ENCODE measurements at places on chromosomes 12 and 14.

DNA sequence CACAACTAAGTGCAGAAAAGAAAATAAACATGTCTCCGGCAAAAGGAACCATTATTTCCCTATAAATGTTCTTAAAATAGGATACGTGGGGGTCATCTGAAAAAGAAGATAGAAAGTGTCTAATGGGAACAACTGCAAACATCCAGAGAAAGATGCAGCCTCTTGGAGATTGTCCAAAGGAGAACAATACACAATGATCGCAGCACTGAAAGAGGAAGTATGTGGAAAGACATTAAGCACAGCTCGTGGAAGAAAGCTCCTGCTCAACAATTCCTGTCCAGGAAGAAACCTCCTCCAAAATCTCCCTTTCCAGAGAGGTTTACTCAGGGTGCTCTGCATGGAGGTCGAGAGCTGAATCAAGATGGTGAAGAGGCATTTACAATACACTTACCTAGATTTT is 2.5 kb upstream of the LALBA start:
- DNase-seq = no peak

DNA sequence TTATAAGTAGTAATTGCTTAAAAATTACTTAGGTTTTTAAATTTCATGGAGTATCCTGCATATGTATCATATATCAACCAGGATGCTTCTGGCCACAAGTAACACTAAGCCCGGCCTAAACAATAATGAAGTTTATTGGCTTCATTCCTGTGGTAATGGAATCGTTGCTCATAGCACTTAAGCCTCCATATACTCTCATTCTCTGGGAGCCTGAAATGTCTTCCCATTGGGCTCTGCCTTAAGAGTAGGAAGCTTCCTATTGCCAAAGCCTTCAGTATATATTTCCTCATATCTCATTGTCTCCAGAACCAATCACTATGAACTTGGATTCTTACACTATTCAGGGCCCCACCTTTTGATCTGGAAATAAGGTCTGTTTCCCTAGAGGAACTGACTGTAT is 83.8 kb upstream of the DNM1L start:
- DNase-seq = no peak

DNA sequence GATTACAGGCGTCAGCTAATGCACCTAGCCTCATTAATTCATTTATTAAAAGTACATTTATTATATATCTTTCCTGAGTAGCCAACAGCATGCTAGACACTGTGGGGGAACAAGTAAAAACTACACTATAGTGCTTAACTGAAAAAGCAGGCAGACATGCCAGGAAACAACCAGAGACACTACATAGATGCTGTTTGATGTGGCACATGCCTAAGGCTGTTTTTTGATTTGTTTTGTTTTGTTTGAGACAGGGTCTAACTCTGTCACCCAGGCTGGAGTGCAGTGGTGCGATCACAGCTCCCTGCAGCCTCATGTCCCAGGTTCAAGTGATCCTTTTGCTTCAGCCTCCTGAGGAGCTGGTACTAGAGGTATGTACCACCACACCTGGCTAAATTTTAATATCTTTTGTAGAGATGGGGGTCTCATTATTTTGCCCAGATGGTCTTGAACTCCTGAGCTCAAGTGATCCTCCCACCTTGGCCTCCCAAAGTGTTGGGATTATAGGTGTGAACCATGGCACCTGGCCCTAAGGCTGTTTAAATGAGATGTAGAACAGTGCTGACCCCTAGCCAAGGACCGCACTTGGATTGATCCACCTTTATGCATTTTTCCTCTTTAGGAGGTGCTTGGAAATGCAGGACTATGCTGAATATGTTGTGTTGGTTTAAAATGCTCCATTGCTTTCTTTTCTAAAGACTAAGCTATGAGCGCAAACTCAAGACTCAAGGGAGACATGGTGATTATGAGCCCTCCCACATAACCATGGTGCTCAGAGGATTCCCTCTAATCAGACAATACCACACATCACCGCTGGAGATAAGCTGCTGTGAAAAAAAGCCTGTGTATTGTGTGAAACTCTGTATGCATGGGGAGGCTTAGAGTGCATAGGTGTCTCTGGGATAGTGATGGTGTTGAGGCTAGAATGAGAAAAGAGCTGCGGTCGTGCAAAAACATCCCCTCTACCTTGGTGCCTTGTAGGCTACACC is 10.5 kb upstream of the C14orf93 start:
- no peak for DNase-seq

DNA sequence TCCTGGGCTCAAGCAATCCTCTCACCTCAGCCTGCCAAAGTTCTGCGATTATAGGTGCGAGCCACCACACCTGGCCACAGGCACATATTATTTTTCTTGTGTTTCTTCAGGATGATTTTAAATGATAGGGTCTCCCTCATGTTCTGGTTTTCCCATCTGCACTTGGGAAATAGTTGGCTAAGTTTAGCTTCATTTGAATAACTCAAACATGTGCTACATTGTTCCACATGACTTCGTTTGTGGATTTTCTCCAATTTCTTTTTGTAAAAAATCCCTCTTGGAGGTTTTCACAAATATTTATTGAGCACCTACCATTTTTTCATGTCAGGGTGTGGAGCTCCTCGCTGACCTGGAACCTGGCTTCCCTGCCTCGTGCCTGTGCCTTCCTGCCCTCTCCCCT is 55.2 kb upstream of the GNPNAT1 start:
- no peak for DNase-seq

DNA sequence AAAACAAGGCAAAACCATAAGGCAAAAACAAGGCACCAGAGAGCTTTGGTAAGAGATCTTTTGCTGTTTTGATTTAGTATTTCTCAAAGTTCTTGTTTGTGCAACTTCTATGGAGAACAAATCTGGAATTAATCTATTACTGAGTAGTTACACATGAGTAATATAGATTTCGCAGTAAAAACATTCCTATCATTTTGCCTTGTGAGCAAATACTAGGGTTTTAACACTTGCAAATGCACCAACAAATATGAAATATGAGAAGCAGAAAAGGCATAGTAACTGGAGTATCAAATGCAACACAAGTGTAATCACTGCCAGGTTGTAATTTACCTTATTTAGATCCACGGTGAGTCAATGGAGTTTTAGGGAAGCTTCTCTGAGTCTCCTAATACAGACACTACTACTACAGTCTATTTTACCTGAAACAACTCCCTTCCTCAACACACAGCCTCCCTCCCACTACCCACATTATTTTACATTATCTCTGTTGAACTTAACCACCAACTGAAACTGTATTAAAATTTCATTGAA is 324.1 kb downstream of the FLRT2 start:
- no peak for DNase-seq

GRCh38 chr14:95331708-95332408 is 12.2 kb upstream of the CLMN start:
- no peak for DNase-seq

- DNase-seq = no peak
These were observed 226.4 kb upstream of the AMIGO2 start for GRCh38 chr12:47306130-47306529.
